ENCODE measurements at places on chromosomes 1 and 21. TPM values are rescaled to one million over a fixed set of nuclear protein-coding genes. Genes with fewer than 3 reads are reported as not detected.
A peak's percentile ranks its signal among the peaks of the same experiment; 100 is the strongest.

GRCh38 chr1:170219163-170219562 lies 73.4 kb downstream of the NTMT2 start:
- peaks cover 4% of the 10 kb centered on the region for H3K4me1 ChIP-seq
- DNase-seq = no peak
- H3K36me3 ChIP-seq = no peaks in the 10 kb centered on the region
- peaks cover 24% of the 10 kb centered on the region for H3K27me3 ChIP-seq

DNA sequence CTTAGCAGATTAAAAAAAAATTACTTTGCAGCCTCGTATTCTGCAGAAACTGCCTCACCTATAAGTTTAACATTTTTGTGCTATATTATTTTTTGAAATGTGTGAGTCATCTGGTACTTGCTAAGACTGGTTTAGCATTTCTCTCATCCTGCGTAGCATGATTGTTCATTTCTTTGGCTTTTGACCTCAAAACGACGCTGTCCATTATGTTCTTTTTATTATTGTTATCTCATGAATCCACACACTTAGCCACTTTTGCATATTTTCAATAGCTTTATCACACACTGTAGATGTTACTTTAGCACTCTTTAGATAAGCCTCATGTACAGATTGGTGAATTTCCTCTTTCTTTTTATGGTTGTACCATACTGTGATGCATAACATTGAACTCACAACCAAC lies 1004.9 kb upstream of the NCAM2 start:
- no peak overlapping the region for H3K27ac ChIP-seq
- H3K4me1 ChIP-seq = no peaks in the 10 kb centered on the region
- H3K4me3 ChIP-seq = no peak overlapping the region
- no peaks in the 10 kb centered on the region for H3K27me3 ChIP-seq

DNA sequence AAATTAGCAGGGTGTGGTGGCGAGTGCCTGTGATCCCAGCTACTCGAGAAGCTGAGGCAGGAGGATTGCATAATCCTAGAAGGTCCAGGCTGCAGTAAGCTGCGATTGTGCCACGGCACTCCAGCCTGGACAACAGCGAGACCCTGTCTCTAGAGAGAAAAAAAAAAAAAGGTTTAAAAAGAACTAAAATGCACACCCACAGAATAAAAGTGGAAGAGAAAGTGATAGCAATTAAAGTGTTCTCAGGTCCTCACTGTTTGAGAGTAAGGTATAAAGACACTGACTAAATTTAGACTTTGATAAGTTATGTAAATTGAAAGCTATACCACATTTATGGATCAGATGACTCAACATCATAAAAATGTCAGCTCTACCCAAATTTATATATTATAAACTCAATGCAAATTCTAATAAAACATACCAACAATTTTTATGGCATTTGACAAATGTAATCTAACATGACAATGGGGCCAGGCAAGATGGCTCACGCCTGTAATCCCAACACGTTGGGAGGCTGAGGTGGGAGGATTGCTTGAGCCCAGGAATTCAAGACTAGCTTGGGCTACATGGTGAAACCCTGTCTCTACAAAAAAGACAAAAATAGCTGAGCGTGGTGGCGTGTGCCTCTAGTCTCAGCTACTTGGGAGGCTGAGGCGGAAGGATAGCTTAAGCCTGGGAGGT lies 11.8 kb downstream of the ZBTB17 start:
- H3K27ac ChIP-seq = peak overlapping the region; percentile 100
- H3K27me3 ChIP-seq = no peaks in the 10 kb centered on the region
- H3K4me3 ChIP-seq = peak overlapping the region; percentile 77
- DNase-seq = no peak
- H3K36me3 ChIP-seq = peaks cover 53% of the 10 kb centered on the region
- H3K4me1 ChIP-seq = peaks cover 90% of the 10 kb centered on the region

GRCh38 chr1:23423415-23424292 lies 894 bp downstream of the TCEA3 start:
- peaks cover 6% of the 10 kb centered on the region for H3K27me3 ChIP-seq
- H3K4me3 ChIP-seq = peak overlapping the region; percentile 79
- H3K4me1 ChIP-seq = peaks cover 19% of the 10 kb centered on the region

DNA sequence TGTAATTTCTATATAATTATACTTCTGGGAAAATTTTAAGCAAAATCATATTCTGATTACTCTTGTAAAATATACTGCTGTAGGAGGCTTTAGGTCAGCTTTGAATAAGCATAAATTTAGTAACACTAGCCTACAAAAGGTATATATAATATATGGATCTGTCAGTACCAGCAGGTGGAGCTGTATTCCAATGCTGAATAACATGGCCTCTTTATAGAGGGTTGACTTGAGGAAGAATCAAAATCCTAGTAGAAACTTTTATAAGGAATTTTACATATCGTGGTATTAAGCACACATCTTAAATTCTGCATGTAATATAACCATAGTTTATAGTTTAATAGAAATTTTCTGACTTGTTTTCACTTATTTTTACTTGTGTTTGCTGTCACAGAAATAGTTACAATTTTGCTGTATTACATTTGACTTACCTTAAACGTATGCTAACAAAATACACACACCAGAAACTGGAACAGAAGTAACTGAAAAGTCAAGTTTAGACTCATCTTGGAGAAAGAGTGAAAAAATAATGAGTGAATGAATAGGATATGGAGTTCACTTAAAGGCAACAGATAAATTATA lies 79.3 kb downstream of the HMCN1 start:
- DNase-seq = no peak
- no peak overlapping the region for H3K27ac ChIP-seq
- H3K4me1 ChIP-seq = no peaks in the 10 kb centered on the region
- no peak overlapping the region for H3K4me3 ChIP-seq

GRCh38 chr1:206580438-206581113 lies 31.7 kb downstream of the EIF2D start:
- H3K27ac ChIP-seq = peak overlapping the region; percentile 99
- no peaks in the 10 kb centered on the region for H3K27me3 ChIP-seq
- DNase-seq = no peak
- H3K4me3 ChIP-seq = peak overlapping the region; percentile 85
- H3K36me3 ChIP-seq = peaks cover 72% of the 10 kb centered on the region

DNA sequence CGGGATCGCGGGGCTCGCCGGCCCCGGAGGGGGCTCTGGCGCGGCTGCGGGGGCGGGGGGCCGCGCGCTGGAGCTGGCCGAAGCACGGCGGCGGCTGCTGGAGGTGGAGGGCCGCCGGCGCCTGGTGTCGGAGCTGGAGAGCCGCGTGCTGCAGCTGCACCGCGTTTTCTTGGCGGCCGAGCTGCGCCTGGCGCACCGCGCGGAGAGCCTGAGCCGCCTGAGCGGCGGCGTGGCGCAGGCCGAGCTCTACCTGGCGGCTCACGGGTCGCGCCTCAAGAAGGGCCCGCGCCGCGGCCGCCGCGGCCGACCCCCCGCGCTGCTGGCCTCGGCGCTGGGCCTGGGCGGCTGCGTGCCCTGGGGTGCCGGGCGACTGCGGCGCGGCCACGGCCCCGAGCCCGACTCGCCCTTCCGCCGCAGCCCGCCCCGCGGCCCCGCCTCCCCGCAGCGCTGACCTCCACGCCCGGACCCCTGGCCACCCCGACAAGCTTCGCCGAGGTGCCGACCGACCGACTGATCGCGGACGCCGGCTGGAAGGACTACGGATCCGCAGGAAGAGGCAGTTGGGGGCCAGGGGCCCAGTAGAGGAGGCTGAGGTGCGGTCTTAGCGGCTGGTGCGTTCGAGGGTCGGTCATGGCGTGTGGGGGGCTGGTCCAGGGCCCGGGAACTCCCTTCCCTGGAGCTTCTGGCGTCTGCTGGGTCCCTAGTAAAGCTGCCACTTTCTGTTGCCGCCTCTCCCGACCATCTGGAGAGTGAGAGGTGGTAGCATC lies 711 bp downstream of the TRNP1 start:
- peak; percentile 52 for DNase-seq
- peaks cover 75% of the 10 kb centered on the region for H3K27me3 ChIP-seq
- no peaks in the 10 kb centered on the region for H3K36me3 ChIP-seq
- peaks cover 23% of the 10 kb centered on the region for H3K4me1 ChIP-seq

The MAGI3 gene
- 3.3 TPM for total RNA-seq

The ACOT11 gene
- 1.3 TPM for total RNA-seq

The GABPB2 gene
- 19.1 TPM for total RNA-seq

The LYPD8 gene
- not detected for total RNA-seq

The TMCO4 gene
- 13.9 TPM for total RNA-seq

- no peak for DNase-seq
- no peak overlapping the region for H3K4me3 ChIP-seq
- no peaks in the 10 kb centered on the region for H3K36me3 ChIP-seq
- H3K27ac ChIP-seq = no peak overlapping the region
Observed at GRCh38 chr1:65991694-65992093, 199.0 kb downstream of the PDE4B start.

DNA sequence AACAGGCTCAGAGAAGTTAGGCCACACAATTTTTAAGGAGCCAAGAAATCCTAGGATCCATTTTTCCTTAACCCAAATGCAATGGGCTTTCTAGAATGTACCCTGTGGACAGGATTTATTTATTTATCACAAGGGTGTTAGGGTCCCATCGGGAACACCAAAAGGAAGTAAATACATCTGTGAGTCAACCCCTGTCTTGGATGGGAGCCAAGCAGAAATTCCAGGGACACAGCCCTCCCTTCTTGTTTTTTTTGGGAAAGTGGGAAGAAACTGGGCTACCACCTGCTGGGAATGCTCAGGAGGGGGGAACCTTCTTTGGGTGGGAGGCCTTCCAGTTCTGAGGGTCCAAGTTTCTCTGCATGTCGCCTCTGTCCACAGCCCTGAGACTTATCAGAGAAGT lies 1.3 kb downstream of the CRNN start:
- peaks cover 13% of the 10 kb centered on the region for H3K27me3 ChIP-seq
- no peaks in the 10 kb centered on the region for H3K36me3 ChIP-seq
- no peaks in the 10 kb centered on the region for H3K4me1 ChIP-seq
- no peak overlapping the region for H3K27ac ChIP-seq
- H3K4me3 ChIP-seq = no peak overlapping the region

The OR6Y1 gene
- not detected for total RNA-seq

The TSPAN1 gene
- total RNA-seq = not detected

DNA sequence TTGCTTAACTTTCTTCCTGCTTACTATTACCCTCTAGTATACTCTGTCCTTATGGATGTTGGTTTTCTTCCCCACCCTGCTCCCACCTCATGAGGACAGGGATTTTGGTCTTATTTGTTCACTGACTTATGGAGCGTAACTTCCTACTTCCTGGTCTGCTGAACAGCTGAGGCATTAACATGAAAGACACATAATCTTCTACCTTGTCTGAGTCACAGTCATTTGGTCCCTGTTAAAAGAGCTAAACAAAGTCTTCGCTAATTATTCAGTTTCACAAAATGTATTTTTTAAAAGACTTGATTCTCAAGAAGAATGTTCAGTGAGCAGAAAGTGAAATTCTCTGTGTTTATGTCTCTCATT lies 18.5 kb downstream of the RNASEL start:
- no peak for DNase-seq
- no peak overlapping the region for H3K4me3 ChIP-seq
- H3K4me1 ChIP-seq = no peaks in the 10 kb centered on the region
- H3K27me3 ChIP-seq = no peaks in the 10 kb centered on the region
- H3K27ac ChIP-seq = no peak overlapping the region
- H3K36me3 ChIP-seq = peaks cover 9% of the 10 kb centered on the region

GRCh38 chr1:221992427-221992826 lies 250.5 kb upstream of the DUSP10 start:
- DNase-seq = no peak
- peaks cover 11% of the 10 kb centered on the region for H3K36me3 ChIP-seq
- no peaks in the 10 kb centered on the region for H3K27me3 ChIP-seq
- no peak overlapping the region for H3K4me3 ChIP-seq
- H3K27ac ChIP-seq = peak overlapping the region; percentile 44
- H3K4me1 ChIP-seq = peaks cover 35% of the 10 kb centered on the region

DNA sequence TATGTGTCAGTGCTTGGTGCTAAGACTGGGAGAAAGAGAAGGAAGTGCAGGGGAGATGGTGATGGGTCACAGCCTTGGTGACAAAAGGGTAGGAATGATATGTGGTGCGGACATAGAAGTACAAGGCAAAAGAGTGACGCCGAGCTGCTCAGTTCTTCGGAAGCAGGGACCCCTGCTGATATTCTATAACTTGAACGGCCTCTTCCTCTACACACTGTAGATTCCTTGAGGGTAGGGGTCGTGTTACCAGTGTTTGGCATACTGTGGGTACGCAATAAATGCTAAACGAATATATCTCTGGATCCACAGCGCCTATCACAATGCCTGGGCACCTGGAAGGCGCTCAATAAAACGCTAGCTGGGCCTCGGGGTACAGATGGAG lies 488 bp downstream of the DBT start:
- peaks cover 23% of the 10 kb centered on the region for H3K4me1 ChIP-seq
- no peak for DNase-seq
- no peak overlapping the region for H3K27ac ChIP-seq
- no peak overlapping the region for H3K4me3 ChIP-seq
- no peaks in the 10 kb centered on the region for H3K27me3 ChIP-seq

All from activated naive CD8-positive, alpha-beta T cell treated with anti-CD3 and anti-CD28 coated beads for 36 hours (primary cell).